ENCODE measurements at places on chromosomes 11 and 22. TPM values are rescaled to one million over a fixed set of nuclear protein-coding genes. Genes with fewer than 3 reads are reported as not detected.

The GRM5 gene
- 0.19 TPM for polyA plus RNA-seq

The TMEM121B gene
- polyA plus RNA-seq = 0.51 TPM

The B4GALNT4 gene
- polyA plus RNA-seq = 99.5 TPM

The UVRAG gene
- 16.5 TPM for polyA plus RNA-seq

The CST6 gene
- polyA plus RNA-seq = not detected

DNA sequence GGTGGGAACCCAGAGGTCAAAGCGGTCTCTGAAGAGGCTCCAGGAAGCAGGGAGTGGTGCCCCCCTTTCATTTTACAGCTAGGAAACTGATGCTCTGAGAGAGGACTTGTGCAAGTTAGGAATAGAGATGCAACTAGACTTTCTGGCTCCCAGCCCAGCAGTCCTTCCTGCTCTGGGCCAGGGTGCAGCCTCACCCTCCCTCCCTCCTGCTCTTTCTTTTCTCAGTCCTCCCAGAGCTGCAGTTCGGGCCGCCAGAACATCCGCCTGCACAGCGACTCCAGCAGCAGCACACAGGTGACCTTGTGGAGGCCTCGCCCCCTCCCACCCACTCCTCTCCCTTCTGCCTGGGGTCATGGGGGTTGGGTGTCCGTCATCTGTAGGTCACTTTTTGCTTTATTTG, 51.5 kb downstream of the LHFPL7 start:
- DNase-seq = peak; percentile 22

- DNase-seq = no peak
Observed at GRCh38 chr11:27653990-27654758, 46.1 kb downstream of the BDNF start.

- no peak for DNase-seq
Observed at GRCh38 chr22:32378707-32379272, 21.1 kb downstream of the RFPL3 start.

- no peak for DNase-seq
Observed at GRCh38 chr11:113874581-113875233, 665 bp downstream of the USP28 start.

DNA sequence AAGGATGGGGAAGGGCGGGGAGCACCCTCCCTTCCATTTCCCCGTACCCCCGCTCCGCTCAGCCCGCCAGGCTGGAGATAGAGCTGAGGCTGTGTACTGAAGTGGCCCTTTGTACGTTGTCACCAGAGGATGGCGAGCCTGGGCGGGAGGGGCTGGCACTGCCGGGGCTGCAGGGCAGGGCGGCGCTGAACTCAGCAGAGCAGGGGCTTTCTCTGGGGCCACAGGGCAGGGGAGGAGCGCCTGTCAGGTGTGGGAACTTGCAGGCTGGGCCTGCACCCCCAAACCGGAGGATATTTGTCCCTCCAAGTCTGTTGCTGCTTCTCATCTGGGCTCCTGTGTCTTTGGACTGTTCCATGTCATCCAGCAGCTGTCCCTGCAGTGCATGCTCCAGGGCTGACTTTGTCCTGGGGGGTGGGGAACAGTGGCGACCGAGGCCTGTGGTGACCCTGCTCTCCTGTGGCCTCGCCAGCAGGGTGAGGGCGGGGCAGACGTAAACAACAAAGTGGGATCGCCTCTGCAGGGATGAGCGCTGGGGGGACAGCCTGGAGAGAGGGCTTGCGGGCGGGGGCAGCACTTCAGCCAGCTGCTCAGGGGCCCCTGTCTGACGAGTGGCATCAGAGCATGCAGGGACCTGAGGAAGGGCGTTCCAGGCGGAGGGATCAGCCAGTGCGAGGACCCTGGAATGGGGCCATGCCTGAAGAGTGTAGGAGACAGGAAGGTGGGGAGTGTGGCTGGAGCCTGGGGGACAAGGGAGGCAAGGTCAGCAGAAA, 13.1 kb downstream of the MGAT3 start:
- DNase-seq = no peak

- DNase-seq = no peak
Observed at GRCh38 chr11:8704136-8704535, 21.5 kb downstream of the RPL27A start.

- DNase-seq = no peak
Observed at GRCh38 chr11:90221803-90222458, 918 bp downstream of the CHORDC1 start.

GRCh38 chr11:36147491-36147890, 141.7 kb downstream of the COMMD9 start:
- no peak for DNase-seq

GRCh38 chr22:35540595-35541253, at the start of gene RASD2:
RASD2 (plus strand) TSS chr22:35540831; CDS start chr22:35546810, 5,979 bp downstream.
- DNase-seq = no peak

DNA sequence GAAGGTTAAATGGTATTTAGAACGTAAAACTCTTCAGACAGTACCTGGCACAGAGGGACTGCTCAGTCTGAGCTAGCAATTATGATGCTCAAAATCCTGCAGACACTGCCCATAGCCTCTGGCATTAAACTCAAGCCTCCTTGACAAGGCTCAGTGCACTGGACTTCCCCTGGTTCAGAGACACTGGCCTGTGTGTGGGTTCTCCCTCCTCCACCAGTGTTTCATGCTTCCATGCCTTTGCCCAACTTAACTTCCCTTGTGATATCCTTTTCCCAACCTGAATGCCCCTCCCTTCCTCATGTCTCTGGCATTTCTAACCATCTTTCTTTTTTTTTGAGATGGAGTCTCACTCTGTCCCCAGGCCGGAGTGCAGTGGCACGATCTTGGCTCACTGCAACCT, 9.1 kb downstream of the LTBP3 start:
- DNase-seq = no peak
